ENCODE measurements at places on chromosomes 5 and 9.

DNA sequence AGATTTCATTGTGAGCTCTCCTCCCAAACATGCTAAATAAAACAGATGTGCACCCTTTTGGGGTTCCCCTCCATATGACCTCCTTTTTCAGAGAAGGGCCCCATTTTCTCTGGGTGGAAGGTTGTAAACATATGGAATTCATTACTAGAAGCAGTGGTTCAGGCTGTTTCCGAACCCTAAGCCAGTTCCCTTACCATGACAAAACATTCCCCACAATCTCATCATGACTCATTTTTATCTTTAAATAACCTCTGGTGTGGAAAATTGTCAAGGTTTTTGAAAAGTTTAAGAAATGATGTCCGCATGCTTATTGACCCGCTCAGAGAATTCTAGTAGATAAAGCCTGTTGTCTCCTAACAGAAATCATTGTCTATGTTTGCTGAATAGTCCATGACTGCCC, 127.3 kb upstream of the PIK3R1 start:
- no peaks in the 10 kb centered on the region for H3K4me1 ChIP-seq
- H3K27ac ChIP-seq, result no peak overlapping the region
- no peaks in the 10 kb centered on the region for H3K36me3 ChIP-seq
- no peak overlapping the region for H3K4me3 ChIP-seq

DNA sequence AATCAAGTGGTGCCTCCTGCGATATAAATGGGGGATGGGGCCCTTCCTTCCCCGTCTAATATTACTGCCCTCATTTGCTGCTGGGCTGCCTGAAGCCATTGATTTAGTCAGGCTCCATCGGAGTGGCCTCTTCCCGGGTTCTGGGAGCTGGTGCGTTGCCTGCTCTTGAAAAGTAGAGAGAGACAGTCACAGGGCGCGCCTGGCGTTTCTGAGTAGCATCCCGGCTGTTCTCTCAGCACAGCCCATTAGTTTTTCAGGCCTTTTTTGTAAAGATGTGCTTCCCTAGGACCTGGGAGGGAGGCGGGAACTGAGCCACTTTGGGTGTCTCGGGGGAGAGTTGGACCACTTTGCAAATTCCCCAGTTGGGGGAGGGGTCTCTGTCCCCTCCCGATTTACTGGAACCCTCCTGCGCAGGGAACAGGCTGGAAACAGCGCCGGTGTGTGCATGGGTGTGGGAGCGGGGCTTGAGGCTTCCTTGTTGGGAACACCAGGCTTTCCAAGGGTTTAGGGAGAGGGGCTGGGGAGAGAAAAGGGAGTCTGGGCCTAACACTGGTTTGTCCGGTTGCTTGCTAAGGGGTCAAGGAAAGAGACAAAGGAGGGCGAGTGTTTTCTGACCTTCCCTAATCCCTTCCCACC, 4.7 kb downstream of the PRDM6 start:
- peaks cover 71% of the 10 kb centered on the region for H3K27me3 ChIP-seq
- no peak for DNase-seq
- no peak overlapping the region for H3K4me3 ChIP-seq
- H3K27ac ChIP-seq, result no peak overlapping the region
- H3K36me3 ChIP-seq, result no peaks in the 10 kb centered on the region
- H3K4me1 ChIP-seq, result peaks cover 11% of the 10 kb centered on the region

- no peak overlapping the region for H3K27ac ChIP-seq
- no peak overlapping the region for H3K4me3 ChIP-seq
- no peaks in the 10 kb centered on the region for H3K36me3 ChIP-seq
- no peak for DNase-seq
- no peaks in the 10 kb centered on the region for H3K4me1 ChIP-seq
Measured at GRCh38 chr5:79202076-79202475, 33.9 kb upstream of the JMY start.

DNA sequence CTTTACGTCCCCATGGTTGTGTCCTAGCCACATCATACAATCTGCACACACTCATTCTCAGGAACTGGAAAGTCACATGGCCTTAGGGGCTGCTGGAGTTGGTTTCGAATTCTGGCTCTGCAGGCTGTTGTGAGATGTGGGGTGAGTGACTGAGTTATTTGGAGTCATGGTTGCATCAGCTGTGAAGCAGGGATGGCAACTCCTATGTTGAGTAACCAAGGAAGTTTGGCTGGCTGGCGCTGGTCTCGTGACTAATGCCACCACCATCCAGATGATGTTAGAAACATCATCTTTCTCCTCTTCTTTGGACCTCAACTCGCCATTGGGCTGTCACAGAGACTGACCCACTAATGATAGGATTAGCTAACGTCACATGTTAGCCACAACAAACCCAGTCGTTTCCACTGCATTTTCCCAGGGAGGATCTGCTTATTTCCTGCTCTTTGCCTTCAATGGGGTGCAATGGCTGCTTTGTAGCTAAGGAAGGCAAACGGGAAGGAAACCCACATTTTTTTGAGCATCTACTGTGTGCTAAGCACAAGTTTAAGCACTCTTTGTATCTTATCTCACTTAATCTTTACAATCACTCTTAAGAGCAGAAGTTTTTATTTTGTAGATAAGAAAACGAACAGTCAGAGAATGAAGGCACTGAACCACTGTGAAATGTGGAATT, 78.1 kb upstream of the UBTD2 start:
- DNase-seq, result no peak
- H3K4me1 ChIP-seq, result no peaks in the 10 kb centered on the region
- H3K27me3 ChIP-seq, result no peaks in the 10 kb centered on the region
- no peak overlapping the region for H3K27ac ChIP-seq

DNA sequence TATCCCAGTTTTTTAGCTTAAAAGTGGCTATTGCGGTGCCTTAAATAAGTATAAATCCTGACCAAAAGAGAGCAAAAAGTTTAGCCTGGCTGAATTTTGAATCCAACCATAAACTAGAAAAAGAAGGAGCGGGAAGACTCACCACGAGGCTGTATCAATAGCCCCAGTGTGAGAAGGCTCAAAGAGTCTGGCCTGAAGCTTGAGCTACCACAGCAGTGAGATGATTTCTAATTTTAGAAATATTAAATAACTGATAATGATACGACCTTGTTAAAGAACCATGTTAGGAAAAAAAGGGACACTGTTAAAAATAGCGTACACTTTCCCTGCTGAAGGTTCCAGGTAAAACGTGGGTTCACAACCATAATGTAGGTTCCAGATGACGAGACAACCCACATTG, 134.1 kb upstream of the ZNF462 start:
- H3K4me1 ChIP-seq, result no peaks in the 10 kb centered on the region
- H3K27me3 ChIP-seq, result no peaks in the 10 kb centered on the region
- H3K4me3 ChIP-seq, result no peak overlapping the region

- no peaks in the 10 kb centered on the region for H3K27me3 ChIP-seq
- no peaks in the 10 kb centered on the region for H3K4me1 ChIP-seq
- H3K36me3 ChIP-seq, result no peaks in the 10 kb centered on the region
- H3K4me3 ChIP-seq, result no peak overlapping the region
- no peak for DNase-seq
Measured at GRCh38 chr9:75552941-75553340, 337.5 kb upstream of the PCSK5 start.

DNA sequence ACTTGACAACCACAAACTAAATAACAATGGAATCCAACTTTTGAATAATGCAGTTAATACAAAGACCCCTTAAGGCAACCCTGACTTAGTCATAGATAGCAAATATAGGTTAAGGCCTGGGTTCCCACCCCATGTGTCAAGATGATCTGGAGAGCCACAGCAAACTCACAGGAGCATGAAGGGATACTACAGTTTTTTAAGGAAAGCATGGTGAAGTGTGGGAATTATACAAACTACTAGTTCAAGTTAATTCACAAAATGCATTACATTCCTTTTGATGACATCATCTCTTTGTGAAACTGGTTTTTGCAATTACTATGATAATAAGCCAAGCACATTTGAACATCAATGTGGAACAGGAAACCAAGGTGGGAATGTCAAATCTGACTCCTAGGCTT, 50.6 kb downstream of the LHFPL2 start:
- no peak for DNase-seq
- H3K4me3 ChIP-seq, result no peak overlapping the region
- H3K36me3 ChIP-seq, result no peaks in the 10 kb centered on the region
- peaks cover 6% of the 10 kb centered on the region for H3K27me3 ChIP-seq
- H3K4me1 ChIP-seq, result no peaks in the 10 kb centered on the region

DNA sequence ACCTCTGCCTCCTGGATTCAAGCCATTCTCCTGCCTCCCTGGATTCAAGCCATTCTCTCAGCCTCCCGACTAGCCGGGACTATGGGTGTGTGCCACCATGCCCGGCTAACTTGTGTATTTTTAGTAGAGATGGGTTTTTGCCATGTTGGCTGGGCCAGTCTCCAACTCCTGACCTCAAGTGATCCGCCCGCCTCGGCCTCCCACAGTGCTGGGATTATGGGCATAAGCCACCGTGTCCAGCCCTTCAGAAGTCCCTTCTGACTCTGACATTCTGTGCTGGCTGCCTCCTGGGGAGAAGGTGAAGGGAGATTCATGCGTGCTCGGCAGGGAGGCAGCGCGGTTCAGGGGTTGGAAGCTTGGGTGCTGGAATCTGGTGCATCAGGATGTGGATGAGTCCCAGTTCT, 28.8 kb downstream of the PRRX2 start:
- H3K4me3 ChIP-seq, result no peak overlapping the region
- H3K27me3 ChIP-seq, result peaks cover 27% of the 10 kb centered on the region
- H3K36me3 ChIP-seq, result no peaks in the 10 kb centered on the region
- DNase-seq, result no peak
- H3K4me1 ChIP-seq, result peaks cover 2% of the 10 kb centered on the region

GRCh38 chr9:72579880-72580550, 58.6 kb downstream of the TMC1 start:
- peaks cover 9% of the 10 kb centered on the region for H3K4me1 ChIP-seq
- H3K27ac ChIP-seq, result no peak overlapping the region
- H3K27me3 ChIP-seq, result no peaks in the 10 kb centered on the region
- no peaks in the 10 kb centered on the region for H3K36me3 ChIP-seq

DNA sequence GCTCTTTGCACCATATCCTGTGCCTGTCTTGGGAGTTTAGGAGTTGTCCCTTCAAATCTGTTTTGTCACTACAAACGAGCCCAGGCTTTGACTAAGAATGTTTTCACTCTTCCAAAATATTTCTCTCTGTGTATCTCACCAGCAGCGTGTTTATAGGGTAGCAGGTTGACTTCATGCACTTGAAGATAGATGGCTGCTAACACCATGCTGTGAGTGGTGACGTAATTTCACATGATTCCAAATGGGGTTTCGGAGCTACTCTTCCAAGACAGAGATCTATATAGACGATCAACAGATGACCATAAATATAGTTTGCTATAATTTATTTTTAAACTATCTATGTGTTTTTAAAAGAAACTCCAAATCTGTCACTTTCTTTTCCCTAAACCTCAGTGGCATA, 30.6 kb downstream of the RORB start:
- no peaks in the 10 kb centered on the region for H3K4me1 ChIP-seq
- no peak overlapping the region for H3K4me3 ChIP-seq
- H3K36me3 ChIP-seq, result no peaks in the 10 kb centered on the region
- no peak for DNase-seq
- no peaks in the 10 kb centered on the region for H3K27me3 ChIP-seq

GRCh38 chr9:133669182-133669801, 33.1 kb downstream of the DBH start:
- H3K4me3 ChIP-seq, result no peak overlapping the region
- no peak overlapping the region for H3K27ac ChIP-seq
- no peaks in the 10 kb centered on the region for H3K36me3 ChIP-seq

GRCh38 chr5:122470365-122470764, 158.3 kb downstream of the SNCAIP start:
- no peaks in the 10 kb centered on the region for H3K36me3 ChIP-seq
- no peaks in the 10 kb centered on the region for H3K4me1 ChIP-seq
- H3K27ac ChIP-seq, result no peak overlapping the region
- H3K27me3 ChIP-seq, result no peaks in the 10 kb centered on the region

DNA sequence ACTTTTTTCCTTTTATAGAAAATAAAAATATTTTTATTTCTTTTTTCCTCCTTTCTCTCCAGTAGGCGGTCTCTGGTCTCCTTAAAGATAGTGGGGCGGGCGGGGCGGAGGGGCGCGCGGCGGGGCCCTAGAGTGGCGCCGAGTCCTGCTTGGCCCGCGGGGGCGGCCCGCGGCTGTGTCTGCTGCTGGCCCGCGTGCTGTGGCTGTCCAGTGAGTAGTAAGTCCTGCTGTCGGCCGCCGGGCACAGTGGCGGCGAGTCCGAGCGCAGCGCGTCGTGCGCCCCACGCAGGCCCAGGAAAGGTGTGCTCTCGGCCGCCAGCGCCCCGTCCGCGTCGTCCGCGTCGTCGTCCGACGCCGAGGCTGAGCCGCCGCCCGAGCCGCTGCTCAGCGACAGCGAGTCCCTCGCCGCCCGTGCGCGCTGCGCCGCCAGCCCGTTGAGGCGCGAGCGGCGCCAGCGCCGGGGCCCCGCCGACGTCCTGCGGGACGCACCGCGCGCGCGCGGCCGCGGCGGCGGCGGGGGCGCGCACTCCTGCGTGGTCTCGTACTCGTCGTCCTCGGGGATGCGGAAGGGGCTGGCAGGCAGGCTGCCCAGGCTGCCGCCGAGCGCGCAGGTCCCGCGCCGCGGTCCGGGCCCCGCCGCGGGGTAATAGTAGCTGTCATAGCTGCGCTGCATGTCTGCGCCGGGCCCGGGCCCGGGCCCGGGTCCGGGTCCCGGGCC, 52.3 kb downstream of the PSD2 start:
- no peaks in the 10 kb centered on the region for H3K36me3 ChIP-seq
- H3K27me3 ChIP-seq, result peaks cover 58% of the 10 kb centered on the region
- peaks cover 2% of the 10 kb centered on the region for H3K4me1 ChIP-seq
- H3K4me3 ChIP-seq, result peak overlapping the region; percentile 51
- DNase-seq, result peak; percentile 63
- H3K27ac ChIP-seq, result no peak overlapping the region

DNA sequence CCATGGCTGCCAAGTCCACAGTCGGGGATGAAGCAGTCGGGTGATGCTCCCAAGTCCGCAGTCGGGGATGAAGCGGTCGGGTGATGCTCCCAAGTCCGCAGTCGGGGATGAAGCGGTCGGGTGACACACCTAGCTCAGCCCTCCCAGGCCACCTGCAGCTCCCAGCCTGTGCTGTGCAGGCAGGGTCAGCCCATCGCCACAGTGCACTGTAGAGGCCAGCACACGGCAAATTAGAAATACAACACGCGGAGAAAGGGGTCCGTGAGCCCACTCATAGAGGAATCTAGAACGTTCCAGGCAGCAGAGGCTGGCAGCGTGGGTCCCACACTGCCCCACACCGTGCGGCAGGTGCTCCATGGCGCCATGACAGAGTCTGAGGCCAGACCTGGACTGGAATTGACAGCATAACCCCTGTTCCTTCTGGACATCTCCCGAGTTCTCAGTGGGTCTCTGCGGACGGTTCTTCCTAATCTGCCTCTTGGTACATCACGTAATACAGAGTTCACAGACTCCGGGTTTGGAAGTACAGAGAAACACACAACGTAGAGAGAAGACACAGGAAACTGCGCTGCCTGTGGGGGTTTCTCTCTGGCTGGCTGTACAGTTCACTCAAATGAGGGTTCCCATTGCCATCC, 7.7 kb upstream of the EXOC3 start:
- H3K36me3 ChIP-seq, result peaks cover 7% of the 10 kb centered on the region
- H3K27me3 ChIP-seq, result no peaks in the 10 kb centered on the region
- DNase-seq, result no peak
- no peak overlapping the region for H3K27ac ChIP-seq

- H3K27me3 ChIP-seq, result peaks cover 3% of the 10 kb centered on the region
- no peak for DNase-seq
- peaks cover 12% of the 10 kb centered on the region for H3K36me3 ChIP-seq
- H3K4me3 ChIP-seq, result peak overlapping the region; percentile 14
- peak overlapping the region; percentile 4 for H3K27ac ChIP-seq
Measured at GRCh38 chr5:32581010-32581785, 4.2 kb upstream of the SUB1 start.

GRCh38 chr9:71729816-71730526, 38.3 kb downstream of the CEMIP2 start:
- no peak overlapping the region for H3K4me3 ChIP-seq
- DNase-seq, result no peak
- peaks cover 1% of the 10 kb centered on the region for H3K4me1 ChIP-seq
- H3K36me3 ChIP-seq, result peaks cover 57% of the 10 kb centered on the region
- H3K27me3 ChIP-seq, result no peaks in the 10 kb centered on the region
